ENCODE measurements at places on chromosomes 2 and 18.

GRCh38 chr2:19046986-19047780 is 311.2 kb downstream of the OSR1 start:
- no peak for DNase-seq

GRCh38 chr2:223306371-223306770 is 254.4 kb downstream of the KCNE4 start:
- DNase-seq: peak; percentile 8

GRCh38 chr2:222703886-222704285 is 32.4 kb downstream of the MOGAT1 start:
- DNase-seq: no peak

DNA sequence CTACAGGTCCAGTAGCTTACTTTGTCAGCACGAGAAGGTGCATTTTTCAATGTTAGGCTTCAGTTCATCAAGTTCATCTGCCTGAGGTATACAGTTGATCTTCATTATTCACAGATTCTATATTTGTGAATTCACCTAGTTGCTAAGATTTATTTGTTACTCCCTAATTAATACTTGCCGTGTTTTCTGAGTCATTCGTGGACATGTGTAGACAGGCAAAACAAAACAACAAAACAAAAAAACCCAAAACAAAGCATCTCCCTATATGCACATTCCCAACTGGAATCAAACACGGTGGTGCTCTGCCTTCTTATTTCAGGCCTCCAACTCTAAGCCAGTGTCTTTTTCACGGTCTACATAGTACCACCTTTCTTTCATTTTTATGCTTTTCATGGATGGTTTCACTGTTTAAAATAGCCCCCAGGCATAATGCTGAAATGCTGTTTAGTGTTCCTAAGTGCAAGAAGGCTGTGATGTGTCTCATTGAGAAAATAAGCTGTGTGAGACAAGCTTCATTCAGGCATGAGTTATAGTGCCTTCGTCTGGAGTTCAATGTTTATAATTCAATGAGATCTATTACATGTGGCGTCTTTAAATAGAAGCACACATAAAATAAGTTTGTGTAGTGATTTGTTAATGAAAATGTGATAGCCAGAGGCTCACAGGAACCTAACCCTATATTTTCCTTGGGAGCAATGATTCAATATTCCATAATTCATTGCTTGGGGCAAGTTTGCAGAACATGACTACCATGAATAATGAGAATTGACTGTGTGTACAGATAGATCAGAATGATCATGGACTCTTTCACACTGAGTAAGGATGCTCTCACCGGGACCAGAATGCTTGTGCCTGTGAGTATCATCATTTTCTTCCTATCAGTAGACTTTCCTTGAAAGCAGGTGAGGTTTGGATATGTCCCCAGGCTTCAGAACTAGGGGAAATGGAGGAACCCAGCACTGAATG is 24.6 kb downstream of the ITGB6 start:
- no peak for DNase-seq

GRCh38 chr2:105437708-105438103 is 38.9 kb upstream of the FHL2 start:
- no peak for DNase-seq

DNA sequence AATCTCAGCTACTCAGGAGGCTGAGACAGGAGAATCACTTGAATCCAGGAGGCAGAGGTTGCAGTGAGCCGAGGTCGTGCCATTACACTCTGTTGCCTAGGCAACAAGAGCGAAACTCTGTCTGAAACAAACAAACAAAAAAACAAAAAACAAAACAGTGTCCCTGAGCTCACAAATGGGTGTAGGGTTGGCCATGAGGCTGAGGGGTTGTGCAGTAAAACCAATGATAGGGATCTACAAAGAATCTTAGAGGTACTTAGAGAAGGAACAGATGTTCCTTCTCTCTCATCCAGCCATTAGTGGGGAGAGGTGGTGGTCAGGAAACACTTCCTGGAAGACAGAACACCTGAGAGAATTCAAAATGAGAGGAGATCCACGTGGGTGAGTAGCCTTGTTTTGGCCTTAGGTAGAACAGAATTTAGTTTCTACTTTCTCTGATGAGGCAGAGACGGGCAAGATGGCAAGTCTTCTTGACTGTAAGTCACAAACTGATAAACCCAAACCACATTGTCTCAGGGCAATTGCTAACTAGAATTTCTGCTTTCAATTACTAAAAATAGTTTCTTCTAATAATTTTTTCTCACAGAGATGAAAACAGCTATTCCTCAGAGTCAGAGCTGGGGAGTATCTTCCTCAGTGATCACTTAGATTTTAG is 61.5 kb upstream of the PPM1B start:
- no peak for DNase-seq

GRCh38 chr2:59655809-59656208 is 897.6 kb downstream of the BCL11A start:
- DNase-seq: no peak

- DNase-seq: no peak
These were observed 17.9 kb downstream of the LCT start for GRCh38 chr2:135818937-135819610.

DNA sequence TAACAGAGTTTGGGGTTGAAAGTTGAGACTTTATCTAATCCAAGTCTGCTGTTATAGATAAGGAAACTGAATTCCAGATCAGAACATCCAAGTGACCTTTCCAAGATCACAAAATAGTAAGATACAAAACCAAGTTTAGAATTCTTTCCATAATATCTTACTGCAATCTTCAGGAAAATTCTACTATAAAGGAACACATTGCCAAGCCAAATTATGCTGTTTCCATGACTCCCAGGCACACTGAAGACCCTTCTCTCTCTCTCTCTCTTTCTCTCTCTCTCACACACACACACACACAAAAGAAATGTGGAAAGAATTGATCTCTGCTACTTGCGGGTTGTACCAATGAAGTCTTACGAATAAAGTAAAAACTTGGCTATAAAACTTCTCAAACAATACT is 398.4 kb downstream of the METTL4 start:
- DNase-seq: no peak

DNA sequence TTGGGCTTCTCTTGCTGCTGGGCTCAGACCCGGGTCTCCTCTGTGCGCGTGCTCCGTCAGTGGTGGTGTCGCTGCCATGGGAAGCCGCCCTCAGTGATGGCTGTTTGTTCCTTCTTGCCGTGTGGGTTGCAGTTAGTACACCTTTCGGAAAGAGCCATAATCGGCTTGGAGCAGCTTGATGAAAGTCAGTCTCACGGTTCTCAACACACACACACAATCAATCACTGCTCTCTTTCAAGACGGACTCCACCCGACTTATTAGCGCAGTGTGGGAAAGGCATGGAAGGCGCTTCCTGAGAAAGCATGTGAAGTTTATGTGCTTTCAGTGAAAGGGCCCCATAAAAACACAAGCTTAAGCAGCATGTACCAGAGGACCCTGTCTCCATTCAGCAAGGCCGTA is 64.1 kb downstream of the SOX11 start:
- peak; percentile 54 for DNase-seq

DNA sequence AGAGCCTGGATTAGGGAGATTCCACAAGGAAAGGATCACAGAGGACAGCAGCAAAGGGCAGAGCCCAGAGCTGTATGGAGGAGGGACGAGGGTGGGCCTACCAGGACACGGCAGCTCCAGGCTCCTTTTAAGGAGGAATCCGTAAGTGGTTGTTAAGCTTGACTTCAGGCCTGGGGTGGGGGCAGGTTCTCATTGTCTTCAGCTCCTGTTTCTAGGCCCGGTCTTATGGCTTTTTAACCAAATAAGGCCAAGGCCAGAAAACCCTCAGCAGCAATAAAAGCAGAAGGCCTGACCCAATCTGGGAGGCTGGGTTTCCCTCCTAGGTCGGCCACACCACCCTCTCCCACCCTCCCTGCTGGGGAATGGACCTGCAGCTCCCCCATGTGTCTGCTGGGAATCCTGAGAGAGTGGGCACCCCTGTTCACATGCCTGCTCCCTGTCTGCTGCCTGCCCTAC is 111.2 kb downstream of the PLB1 start:
- no peak for DNase-seq

DNA sequence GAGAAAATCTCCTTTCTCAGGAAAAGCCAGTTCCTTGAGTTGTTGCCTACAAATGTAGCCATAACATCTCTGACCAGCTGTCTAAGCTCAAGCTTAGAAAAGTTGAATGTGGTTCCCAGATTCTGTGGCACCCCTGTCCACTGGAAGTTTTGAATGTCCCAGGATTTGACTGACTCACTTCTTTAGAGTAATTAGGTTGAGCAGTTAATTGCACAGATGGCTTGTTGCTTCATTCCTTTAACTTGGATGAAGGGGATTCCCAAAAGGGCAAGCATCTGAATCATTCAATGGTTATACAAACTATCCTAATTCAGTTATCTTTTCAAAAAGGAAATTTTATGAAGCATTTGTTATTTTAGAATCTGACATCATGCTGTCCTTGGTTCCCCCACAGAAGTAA is 374.7 kb downstream of the LNPK start:
- DNase-seq: no peak

- DNase-seq: no peak
These were observed 308.8 kb downstream of the DCDC2C start for GRCh38 chr2:4012197-4012596.

GRCh38 chr2:165573534-165574461 is 104.3 kb downstream of the CSRNP3 start:
- DNase-seq: peak; percentile 27

DNA sequence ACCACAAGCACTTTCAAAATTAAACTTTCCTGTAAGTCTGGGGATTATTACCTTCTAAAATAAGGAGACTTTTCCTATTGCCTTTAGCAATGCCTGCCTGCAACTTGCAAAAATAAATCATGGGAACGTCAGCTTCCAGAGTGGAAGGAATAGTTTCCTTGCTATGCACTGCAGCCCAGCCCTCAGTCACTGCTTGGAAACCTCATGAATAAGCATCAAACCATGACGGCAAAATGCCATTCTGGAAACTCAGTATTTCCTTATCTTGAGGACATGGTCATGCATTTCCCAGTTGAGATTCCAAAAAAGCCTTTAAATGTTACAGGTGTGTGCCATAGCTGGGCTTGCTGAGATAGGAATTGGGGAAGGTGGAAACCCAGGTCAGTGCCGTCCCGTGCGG is 84.2 kb upstream of the OTOS start:
- no peak for DNase-seq

- DNase-seq: no peak
These were observed 123.3 kb downstream of the CLIP4 start for GRCh38 chr2:29238497-29238896.

DNA sequence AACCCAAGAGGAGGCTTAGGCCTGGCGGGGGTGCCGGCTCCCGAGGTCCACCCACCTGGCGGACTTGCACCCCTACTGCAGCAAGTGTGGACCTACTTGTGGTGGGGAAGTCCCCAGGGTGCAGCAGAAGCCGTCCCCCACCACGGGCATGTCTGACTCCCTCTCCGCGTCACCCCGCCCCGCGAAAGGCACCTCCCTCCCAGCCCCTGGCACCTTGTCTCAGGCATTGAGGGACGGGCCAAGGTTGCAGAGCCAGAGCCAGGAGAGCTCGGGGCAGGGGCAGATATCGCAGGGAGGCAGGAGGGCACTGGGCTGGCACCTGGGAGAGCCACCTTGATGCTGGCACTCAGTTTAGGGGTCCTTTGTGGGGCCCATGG is 19.0 kb downstream of the CROCC2 start:
- no peak for DNase-seq

GRCh38 chr2:215068399-215068798 is 70.0 kb downstream of the ABCA12 start:
- no peak for DNase-seq

DNA sequence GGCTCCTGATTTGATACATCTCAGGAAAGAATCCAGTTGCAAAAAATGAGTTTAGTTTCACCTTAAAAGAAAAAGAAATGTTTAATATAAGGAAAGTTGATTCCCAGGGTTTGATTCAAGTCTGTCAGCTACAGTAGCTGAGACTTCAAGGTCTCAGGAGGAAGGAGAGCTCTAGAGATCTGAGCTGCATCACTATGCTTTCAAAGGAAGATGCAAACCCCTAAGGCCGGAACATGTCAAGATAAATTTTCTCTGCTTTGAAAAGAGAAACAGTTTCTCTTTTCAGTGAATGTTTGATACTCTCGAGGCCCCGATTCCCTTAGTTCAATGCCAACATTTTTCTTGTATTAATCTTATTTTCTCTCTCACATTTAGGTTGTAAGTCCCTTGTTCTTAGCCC is 128.6 kb downstream of the RGPD3 start:
- DNase-seq: no peak

DNA sequence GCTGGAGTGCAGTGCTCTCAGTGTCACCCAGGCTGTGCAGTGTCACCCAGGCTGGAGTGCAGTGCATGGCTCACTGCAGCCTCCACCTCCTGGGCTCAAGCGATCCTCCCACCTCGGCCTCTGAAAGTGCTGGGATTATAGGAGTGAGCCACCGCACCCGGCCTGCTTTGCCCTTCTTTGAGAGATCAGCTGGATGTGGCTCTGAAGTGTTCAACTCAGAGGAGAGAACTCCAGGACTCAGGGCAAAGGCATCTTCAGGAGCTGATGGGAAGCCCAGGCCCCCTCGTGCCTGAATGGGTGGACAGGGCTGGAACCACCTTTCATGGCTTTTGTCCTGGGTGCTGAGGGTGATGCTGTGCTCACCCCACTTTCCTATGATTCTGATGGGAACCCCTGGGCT is 52.0 kb upstream of the HAAO start:
- DNase-seq: no peak

DNA sequence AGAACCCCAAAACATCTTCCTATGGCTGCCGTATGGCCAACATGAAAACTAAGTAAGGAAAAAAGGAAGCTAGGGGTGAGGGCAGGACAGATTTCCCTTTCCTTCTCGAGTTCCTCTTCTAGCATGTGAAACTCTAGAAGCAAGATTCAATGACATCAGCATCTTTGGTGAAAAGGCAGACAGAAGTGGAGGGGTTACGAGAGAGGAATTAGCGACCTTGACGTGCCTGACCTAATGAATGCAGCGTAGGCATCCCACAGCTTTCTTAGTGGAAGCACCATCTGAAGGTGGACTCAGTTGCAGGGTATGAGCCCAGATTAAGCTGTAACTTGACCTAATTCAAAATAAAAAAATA is 47.9 kb upstream of the PELI1 start:
- DNase-seq: no peak

DNA sequence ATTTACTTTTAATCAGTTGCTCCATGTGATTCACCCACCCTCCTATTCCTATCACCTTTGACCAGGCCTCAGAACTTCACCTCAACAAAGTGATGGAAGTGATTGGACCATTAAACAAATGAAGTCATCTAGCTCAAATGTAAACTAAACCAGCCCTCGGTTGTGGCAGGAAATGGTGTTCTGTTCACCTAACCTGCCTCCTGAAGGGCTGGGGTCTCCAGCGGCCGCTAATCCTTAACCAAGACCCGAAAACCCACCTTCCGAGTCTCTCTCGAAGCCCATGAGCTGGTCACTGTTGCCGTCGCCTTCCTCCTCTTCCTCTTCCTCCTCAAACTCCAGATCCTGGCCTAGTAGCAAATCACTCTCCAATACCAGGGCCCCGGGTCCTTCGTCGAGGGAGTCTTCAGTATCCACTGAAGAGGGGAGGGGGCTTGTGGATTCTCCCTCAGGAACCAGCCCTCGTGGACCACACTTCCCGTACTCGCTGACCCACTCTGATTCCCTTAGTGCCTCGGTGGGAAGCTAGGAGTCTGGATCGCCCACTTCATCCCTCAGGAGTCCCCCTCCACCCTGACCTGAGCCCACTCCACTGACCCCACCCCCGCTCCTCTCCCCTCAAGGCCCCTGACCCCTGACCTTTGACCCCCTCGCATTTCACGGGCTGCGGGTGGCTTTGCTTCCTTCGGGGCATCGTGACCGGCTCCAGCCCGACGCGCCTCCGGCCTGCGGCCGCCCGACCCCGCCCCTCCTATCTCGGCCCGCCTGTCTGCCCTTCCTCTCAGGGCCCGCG is 503 bp downstream of the ZNF513 start:
- no peak for DNase-seq
